ENCODE measurements at places on chromosomes 3 and 15. TPM values are rescaled to one million over a fixed set of nuclear protein-coding genes. Genes with fewer than 3 reads are reported as not detected.

DNA sequence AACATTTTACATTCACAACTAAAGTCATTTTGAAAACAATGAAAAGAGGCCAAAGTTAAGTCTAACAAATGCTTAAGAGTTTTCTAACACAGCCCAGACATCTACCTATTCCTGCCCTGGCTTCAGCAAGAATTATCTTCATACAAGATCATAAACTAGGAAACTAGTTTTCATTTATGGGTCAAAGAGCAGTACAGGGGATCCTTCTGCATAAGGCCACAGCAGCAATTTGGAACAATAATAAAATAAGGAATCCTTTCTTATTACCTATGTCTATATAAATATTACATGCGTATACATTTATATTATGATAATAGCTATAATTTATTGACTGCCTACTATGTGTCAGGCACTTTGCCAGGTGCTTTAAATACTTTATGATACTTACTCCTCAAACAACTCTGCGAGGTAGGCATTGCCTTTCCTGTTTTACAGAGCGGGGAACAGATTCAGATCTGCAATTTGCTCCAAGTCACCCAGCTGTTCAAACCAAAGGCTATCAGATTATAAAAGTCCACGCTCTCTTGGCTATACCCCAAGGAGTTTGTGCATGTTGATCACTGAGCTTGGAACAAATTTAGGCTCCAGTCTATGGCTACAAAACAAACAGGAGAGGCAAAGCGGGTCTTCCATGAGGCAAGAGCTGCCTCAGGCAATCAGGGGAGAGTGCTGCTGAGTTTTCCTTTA is 196.4 kb downstream of the RORA start:
- DNase-seq: no peak

GRCh38 chr3:11379238-11379823 is 107.1 kb downstream of the ATG7 start:
- peak; percentile 53 for DNase-seq

GRCh38 chr3:54858093-54858785 is 69.6 kb downstream of the LRTM1 start:
- no peak for DNase-seq

- DNase-seq: no peak
Measured at GRCh38 chr3:7920211-7920610, 581.4 kb upstream of the LMCD1 start.

DNA sequence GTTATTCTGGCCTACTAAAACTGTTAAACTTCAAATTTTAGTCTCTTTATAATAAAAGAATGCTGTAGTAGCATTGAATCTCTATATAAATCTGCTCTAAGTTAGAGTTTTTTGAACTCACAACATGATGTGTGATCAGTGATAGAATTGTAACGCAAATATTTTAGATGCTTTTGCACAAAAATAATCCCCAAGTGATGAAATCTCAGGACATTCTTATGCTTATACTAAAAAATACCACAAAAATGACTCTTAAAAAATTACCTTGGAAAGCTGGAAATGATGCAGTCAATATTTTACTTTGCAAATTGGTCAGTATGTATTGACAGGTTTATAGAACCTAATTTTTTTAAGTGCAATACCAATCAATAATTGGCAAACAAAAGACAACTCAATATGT is 375.3 kb downstream of the TBC1D5 start:
- no peak for DNase-seq

DNA sequence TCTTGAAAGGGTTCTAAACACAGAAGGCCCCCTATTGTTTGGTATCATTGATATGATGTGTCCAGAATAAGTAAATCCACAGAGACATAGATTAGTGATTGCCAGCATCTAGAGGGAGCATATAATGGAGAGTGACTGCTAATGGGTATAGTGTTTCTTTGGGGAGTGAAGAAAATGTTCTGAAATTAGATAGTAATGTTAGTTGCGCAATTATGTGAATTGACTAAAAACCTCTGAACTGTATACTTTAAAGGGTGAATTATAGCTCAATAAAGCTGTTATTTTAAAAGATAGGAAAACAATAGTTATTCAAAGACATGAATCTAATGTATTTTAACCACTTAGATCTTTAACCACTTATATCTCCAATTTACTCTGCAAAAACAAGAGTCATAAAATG is 6.0 kb downstream of the SPICE1 start:
- DNase-seq: no peak

DNA sequence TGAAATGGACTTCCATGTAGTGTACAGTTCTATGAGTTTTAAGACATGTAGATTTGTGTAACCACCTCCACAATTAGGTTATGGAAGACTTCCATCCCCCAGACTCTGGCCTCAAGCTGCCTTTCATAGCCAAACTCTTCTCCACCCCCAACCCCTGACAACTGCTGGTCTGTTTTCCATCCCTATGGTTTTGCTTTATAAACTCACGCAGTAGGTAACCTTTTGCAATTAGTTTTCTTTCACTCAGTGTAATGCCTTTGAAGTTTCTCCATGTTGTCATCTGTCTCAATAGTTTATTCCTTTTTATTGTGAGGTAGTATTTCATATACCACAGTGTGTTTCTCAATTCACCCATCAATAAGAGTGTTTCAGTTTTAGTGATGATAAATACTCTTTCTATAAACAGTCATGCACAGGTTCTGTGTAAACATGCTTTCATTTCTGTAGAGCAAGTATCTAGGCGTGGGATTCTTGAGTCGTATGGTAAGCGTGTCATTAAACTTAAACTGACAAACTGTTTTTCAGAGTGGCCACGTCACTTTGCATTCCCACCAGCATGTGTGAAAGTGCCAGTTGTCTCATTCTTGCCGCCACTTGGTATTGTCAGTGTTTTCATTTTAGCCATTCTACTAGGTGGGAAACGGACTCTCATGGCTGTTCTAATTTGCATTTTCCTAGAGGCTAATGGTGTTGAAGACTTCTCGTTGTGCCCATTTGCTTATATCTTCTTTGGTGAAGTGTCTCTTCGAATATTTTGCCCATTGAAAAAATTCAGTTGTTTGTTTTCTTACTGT is 47.3 kb upstream of the ALDH1A3 start:
- DNase-seq: no peak

GRCh38 chr3:36149447-36149865 is 230.8 kb upstream of the STAC start:
- DNase-seq: no peak

- peak; percentile 85 for DNase-seq
Measured at GRCh38 chr3:159828542-159828943, 160.1 kb upstream of the IL12A start.

- DNase-seq: no peak
Measured at GRCh38 chr3:24195504-24196230, 250.6 kb downstream of the NR1D2 start.

DNA sequence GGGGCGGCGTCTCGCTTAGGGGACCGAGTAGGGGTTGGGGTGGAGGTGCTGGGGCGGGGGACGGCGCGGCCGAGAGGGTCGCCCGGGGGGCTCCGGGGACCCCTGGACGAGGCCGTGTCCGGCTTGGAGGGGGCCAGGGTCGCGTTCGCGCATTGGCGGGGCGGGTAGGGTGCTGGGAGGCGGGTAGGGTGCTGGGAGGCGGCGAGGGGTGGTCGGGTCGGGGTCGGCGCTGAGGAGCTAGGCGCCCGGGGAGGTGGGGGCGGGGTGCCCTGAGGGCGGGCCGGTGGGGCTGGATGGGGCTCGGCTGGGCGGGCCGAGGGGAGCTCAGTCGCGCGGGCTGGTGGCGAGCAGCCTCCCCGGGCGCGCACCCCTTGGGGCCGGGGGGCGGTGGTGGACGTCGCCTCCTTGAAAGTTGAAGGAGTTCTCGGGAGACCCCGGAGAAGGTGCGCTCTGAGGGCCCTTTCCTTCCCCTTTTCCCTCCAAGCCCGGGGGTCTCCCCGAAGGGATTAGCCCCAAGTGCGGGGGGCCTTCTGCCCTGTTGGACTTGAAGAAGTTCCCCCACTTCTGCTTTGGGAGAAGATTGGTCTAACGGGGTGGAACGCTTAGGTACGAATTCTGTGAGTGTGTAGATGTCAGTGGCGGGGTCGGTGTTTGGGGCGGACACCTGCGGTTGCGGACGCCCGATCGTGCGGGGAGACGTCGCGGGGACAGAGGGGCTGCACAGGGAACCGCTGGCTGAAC is 543 bp downstream of the MEF2A start:
- no peak for DNase-seq

DNA sequence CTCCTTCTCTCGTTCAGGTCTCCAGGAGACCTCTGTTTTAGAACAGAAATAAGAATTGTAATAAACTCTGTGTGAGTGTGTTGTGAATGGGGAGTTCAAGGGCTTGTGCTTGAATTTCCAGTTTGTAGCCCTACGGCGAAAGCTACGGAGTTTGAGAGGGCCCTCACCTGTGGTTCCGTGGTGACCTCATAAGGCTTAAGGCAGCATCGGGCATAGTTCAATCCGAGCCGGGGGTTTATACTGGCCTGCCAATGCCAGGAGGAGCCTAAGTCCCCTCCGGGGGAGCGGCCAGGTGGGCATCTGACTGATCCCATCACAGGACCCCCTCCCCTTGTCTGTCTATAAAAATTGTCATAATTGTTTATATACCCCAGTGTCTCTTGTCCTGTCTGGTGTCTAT is 43.7 kb downstream of the ZBTB11 start:
- DNase-seq: no peak

DNA sequence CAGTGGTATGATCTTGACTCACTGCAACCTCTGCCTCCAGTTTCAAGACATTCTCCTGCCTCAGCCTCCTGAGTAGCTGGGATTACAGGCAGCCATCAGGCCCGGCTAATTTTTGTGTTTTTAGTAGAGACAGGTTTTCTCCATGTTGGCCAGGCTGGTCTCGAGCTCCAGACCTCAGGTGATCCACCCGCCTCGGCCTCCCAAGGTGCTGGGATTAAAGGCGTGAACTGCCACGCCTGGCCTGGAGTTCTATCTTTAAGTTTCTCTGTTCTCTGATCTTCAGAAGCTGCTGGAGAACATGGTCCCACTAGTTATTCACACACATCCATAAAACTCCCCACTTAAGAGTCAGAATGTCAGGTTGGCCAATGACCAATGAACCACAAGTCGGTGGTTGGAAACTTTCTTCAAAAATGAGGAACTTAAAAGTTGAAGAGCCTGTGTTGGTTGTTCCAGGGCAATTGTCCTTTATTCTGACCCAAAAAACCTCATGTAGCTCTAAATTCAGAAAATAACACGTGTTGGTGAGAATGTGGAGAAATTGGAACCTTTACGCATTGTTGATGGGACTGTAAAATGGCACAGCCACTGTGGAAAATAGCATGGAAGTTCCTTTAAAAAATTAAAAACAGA is 55.9 kb upstream of the PIK3CB start:
- no peak for DNase-seq

- peak; percentile 48 for DNase-seq
Measured at GRCh38 chr3:169430707-169431404, 232.7 kb downstream of the MECOM start.

DNA sequence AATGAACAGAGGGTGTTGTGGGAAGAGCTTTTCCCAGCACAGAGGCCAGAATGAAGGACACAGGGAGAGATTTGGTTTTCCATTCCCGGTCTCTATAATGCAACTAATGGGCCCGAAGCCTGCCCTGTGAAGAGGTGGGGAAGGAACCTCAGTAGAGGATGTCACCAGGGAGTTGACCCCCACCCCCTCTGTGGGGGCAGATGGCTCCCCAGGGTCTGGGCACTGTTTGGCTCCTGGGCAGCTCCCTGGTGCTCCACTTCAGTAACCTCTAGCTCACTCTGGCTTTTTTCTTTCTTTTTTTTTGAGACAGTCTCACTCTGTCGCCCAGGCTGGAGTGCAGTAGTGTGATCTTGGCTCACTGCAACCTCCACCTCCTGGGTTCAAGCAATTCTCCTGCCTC is 109.1 kb upstream of the DLG1 start:
- no peak for DNase-seq

- no peak for DNase-seq
Measured at GRCh38 chr3:127077068-127077467, 94.2 kb downstream of the PLXNA1 start.

DNA sequence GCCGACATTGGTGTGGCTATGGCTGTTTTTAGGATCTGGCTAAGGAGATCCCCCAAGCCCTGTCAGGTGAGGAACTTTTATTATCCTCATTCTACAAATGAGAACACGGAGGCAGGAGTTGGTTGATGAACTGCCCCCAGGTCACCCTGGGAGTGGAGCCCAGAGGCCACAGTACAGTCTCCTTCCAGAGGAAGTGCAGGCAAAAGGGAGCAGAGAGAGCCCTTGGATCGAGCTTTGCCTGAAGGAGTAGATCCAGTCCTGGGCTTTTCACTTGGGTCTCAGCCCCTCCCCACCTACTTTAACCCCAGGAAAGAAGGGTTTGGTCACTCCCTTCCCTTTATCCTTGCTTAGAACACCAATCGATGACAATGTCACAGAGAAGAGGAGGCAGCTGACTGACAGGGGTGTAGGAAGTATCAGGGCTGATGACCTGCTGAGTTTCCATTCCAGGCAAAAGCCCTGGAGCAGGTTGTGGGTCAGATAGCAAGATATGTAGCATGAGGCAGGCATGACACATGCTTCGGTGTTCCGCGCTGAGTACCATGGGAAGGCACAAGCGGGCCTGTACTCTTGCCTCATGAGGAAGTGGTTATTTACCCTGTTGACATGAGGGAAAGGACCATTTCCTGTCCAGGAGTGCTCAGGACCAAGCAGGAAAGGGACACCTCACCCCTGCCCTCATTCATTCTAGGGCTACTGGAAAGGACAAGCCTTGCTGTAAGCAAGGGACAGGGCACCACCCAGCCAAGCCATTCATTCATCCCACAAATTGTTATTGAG is 5.8 kb upstream of the PLA2G4D start:
- peak; percentile 10 for DNase-seq

Gene PCSK6
- 1.5 TPM for polyA plus RNA-seq

Gene ATP2C1
- polyA plus RNA-seq: 111 TPM

Gene IMPG2
- polyA plus RNA-seq: 0.11 TPM

Gene RTP4
- 1.0 TPM for polyA plus RNA-seq

Gene C3orf85
- not detected for polyA plus RNA-seq

Gene TMEM40
- polyA plus RNA-seq: not detected

Gene TNFSF10
- 0.81 TPM for polyA plus RNA-seq

Gene PCNP
- 116 TPM for polyA plus RNA-seq

Gene TRIM42
- polyA plus RNA-seq: not detected

All from fibroblast of lung (primary cell).